ENCODE measurements at places on chromosomes 3 and 15.

DNA sequence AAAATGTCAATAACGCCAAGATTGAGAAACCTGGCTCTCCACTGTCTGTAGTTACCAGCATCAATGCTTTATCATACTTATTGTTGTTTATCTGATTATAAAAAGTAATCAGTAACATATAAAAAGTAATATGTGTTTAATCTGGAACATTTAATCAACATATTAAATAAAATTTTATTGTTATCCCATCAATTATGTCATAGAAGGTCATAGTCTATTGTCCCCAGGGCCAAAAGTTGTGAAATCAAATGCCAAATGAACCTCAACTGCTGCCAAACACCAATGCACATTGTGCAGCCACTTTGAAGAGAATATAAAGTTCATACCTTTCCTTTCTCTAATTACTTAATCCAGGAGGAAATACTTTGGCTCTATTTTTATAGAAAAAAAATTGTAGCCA lies 106.6 kb downstream of the EOMES start:
- no peak for DNase-seq

DNA sequence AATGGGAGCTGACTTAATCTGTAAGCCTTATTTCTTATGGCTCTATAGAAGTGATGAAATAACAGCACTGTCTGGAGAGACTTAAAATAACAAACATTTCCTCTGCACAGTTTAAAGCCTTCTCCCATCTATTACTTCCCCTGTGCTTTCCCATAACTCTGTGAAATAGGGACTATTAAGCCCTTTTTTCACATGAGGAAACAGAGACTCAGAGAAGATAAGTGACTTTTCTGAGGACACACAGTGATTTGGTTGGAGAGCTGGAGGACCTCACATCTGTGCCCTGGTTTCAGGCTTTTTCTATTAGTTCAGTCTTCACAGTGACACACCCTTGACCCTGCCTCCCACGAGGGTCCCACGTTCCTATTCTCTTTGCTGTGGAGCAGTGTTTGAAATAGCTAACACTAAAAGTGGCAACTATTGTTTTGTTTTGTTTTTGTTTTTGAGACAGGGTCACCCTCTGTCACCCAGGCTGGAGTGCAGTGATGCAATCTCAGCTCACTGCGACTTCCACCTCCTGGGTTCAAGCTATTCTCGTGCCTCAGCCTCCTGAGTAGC lies 82.9 kb downstream of the ST6GAL1 start:
- peak; percentile 54 for DNase-seq

DNA sequence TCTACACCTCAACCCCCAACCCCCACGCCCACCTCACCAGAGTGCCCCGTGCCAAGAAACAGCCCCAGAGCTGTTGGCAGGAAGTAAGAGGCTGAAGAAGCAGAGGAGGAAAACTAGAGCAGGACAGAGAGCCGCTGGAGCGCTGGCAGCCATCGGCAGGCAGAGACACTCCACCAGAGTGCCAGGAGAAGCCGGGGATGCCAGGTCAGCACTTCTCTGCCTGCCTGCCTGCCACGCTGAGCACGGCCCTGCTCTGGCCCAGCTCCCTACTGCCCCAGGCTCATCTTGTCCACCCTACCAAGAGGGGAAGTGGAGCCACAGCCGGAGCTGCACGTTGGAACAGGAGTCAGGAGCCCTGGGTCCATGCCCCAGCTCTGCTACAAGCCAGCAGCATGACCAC lies 29.7 kb downstream of the CACNA2D2 start:
- DNase-seq, result peak; percentile 2

DNA sequence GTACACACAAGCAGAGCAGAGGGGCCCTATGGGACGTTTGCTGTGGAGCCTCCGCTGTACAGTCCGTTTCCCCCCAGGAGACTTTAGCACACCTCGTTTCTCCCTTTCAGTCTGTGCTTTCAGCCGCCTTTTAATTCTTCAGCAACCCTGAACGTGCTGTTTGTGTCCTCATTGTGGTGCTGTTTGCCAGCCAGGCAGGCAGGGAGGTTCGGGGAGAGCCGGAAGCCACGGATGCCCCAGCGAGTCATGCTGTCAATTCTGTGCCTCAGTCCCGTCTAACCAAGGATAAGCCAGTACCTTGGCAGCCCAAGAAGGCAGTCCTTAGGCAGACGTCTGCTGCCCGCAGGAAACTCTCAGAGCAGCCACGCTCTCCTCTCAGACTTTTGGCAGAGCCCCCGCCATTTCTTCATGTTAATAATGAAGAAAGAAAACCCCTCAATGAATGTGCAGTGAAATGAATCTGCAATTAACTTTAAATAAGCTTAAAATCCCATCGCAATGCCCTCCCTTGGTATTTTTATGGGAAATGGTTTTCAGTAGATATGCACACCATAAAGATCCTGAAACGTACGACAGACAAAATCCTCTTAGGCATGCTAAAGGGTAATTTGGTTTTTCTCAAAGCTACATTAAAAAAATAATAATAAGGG lies 158.6 kb downstream of the UACA start:
- DNase-seq, result peak; percentile 48

- no peak for DNase-seq
Observed at GRCh38 chr3:98732286-98733052, 30.7 kb upstream of the ST3GAL6 start.

- no peak for DNase-seq
Observed at GRCh38 chr3:124584245-124584551, 146.1 kb upstream of the UMPS start.

DNA sequence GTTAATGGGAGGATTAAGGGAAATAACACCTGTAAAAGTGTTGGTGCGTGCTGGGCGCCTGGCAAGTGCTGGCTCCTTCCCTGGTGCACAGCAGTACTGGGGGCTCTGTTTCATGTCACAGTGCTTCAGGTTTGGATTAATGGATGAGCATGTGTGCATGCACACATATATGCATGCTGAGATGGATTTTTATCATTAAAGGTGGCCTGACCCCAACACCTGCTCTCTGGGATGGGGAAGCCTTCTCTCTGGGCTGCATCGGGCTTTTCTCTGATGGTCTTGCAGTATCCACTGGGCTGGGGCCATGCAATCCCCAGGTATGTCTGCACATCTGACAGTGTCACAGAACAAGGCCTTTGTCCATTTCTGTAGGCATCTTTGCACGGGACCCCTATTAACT lies 127.5 kb upstream of the PLXNA1 start:
- no peak for DNase-seq

DNA sequence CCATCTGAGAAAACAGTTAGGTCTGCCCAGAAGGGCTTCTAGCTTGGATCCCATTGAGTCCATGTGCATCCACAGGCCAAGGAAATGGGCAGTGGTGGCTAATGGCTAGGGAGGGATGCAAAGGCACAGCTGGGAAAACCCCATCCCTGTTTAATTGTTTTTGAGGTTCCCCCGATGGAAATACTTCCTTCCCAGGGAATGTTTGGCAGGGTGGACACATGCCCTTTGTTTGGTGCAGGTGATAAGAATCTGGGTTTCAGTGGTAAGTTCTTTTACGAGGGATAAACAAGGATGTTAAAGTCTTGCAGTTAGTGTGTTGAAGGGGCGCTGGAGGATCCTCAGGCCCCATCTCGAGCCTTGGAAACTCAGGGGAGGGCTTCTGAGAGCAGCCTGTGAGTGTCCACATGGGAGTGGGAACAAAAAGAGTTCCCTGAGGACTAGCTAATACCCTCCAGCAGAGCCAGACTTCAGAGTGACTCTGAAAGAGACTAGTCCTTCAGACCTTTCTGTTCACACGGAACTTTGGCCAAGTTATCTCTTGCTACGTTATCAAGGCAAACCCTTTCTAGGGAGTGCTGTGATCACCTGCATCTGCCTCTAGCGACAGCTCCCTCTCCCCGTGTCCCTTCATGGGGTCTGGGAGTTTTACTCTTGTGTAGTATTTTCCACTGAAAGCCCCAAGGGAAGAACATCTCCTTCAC lies 17.4 kb downstream of the PTPRG start:
- DNase-seq, result no peak

DNA sequence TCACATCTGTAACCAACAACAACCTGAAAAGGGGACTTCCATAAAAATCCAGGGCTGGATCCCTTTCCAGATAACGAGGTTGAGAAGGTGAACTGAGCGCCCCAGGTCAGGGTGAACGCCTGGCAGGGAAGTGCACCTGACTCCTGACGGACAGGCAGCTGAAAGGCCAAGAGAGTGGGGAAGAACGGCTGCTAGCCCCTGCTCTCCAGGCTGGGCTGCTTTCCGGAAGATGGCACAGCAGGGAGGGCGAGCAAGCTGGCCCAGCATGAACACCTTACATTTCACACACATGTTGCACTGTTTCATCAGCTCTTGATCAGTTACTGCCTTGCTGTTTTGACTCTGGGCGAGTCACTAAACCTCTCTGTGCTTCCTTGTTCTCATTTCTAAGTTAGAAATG lies 127.2 kb upstream of the IQSEC1 start:
- DNase-seq, result no peak

- DNase-seq, result no peak
Observed at GRCh38 chr3:140006331-140006730, 71.3 kb downstream of the CLSTN2 start.

GRCh38 chr3:17356585-17356984 lies 385.8 kb downstream of the TBC1D5 start:
- no peak for DNase-seq

- no peak for DNase-seq
Observed at GRCh38 chr3:100600181-100601042, 9.0 kb upstream of the ADGRG7 start.

- no peak for DNase-seq
Observed at GRCh38 chr3:23644676-23645075, 161.1 kb upstream of the UBE2E1 start.

DNA sequence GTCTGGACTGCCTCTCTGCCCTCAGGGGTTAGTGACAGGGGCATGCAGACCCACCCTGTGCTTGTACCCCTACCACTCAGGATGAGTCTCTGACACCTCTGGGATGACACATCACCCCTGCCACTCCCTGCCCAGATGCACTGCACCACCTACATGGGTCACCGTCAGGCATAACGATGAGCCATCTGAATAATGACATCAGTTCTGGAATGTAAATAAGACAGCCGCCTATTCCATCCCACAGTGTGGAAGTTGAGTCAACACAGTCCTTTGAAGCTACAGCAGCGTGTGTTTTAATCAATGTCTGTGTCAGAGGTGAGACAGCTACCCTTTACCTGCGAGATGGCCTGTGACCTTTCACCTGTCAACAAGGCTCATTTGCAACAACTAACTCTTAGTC lies 268.7 kb upstream of the ARRDC4 start:
- no peak for DNase-seq

GRCh38 chr3:141537856-141538255 lies 51.0 kb downstream of the RASA2 start:
- no peak for DNase-seq

DNA sequence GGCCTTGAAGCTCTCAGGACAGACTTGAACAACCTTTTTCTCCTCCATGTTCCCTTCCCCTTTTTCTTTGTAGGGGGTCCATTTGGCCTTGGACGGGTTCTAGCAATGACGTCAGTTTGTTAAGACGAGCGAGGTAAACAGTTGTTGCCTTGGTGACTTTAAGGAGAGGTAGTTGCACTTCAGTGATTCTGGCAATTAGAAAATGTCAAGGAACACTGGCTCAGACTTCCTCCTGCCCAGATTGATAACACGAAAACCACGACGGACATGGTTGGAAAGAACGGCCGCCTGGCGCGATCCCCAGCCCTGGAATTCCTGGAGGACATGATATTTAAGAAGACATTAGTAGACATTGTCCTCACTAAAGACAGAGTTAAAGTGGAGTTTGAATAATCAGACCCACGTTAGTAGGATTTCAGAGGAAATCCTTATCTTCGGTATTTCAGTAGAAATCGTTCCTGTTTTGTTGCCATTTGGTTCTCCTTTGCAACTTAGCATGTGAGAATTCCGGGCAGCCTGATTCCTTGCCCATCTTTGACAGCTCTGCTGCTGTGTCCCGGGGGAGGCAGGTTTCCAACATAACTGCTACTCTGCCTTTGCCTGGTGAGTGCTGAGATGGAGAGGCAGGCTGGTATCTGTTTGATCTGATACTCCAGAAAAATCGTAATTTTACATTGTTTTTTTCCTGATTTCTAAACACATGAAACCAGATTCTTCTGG lies 87.3 kb downstream of the ST6GAL1 start:
- DNase-seq, result no peak

Measured in pons (tissue), 1 donor.